ENCODE measurements at places on chromosomes 2 and 18. TPM values are rescaled to one million over a fixed set of nuclear protein-coding genes. Genes with fewer than 3 reads are reported as not detected.

The IGFBP2 gene
- 0.52 TPM for total RNA-seq

The FBLN7 gene
- total RNA-seq, result 7.8 TPM

The ST6GAL2 gene
- total RNA-seq, result 0.21 TPM

The REG1B gene
- not detected for total RNA-seq

The GKN2 gene
- not detected for total RNA-seq

The MAP4K3 gene
- 36.8 TPM for total RNA-seq

The DAW1 gene
- not detected for total RNA-seq

The CHST9 gene
- 0.10 TPM for total RNA-seq

The SESTD1 gene
- 20.1 TPM for total RNA-seq

The SPP2 gene
- total RNA-seq, result not detected

The DNAJC27 gene
- total RNA-seq, result 10.6 TPM

The ZSWIM2 gene
- total RNA-seq, result not detected

The PLEKHB2 gene
- total RNA-seq, result 105 TPM

The TCF7L1 gene
- total RNA-seq, result not detected

The NAT8 gene
- not detected for total RNA-seq

The MRPL19 gene
- 11.5 TPM for total RNA-seq

The MARCO gene
- 5.8 TPM for total RNA-seq

The C2orf15 gene
- total RNA-seq, result 0.21 TPM

The HOXD4 gene
- total RNA-seq, result 0.21 TPM
